ENCODE measurements at places on chromosomes 2 and 18.

DNA sequence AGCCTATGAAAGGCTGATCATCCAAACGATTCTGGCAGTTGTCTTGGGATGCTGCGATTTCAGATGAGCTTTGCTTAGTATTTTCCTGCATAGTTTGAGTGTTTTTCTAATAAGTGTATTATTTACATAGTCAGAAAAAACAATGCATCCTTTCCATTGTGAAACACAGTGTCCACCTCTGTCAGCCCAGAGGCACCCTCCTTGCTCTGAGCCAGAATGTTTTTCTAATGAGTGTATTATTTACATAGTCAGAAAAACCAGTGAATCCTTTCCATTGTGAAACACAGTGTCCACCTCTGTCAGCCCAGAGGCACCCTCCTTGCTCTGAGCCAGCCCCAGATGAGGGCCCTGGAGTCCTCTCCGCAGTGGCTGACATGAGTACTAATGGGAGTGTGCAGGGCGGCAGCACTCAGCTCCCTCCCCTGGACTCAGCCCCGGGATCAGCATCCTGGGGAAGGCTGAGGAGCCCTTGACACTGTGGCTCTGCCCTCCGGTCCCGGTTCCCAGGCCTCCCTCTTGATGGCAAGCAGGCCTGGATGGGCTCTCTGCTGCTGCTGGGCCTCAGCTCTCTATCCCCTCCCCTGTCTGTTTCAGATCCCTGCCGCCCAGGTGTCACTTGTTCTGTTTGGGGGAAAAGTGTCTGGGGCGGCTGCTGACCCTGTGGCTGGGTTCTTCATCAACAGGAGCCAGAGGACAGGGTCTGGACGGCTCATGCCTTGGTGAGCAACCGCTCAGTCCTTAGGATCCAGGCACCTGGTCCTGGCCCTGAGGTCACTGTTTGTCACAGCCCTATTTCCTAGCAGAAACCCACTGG lies 5.9 kb downstream of the MFSD2B start:
- no peak for DNase-seq

- no peak for DNase-seq
Measured at GRCh38 chr2:47226132-47226922, 71.2 kb upstream of the STPG4 start.

GRCh38 chr2:9288233-9288632 lies 81.6 kb downstream of the ASAP2 start:
- no peak for DNase-seq

GRCh38 chr2:190465060-190465459 lies 56.9 kb downstream of the MFSD6 start:
- no peak for DNase-seq

DNA sequence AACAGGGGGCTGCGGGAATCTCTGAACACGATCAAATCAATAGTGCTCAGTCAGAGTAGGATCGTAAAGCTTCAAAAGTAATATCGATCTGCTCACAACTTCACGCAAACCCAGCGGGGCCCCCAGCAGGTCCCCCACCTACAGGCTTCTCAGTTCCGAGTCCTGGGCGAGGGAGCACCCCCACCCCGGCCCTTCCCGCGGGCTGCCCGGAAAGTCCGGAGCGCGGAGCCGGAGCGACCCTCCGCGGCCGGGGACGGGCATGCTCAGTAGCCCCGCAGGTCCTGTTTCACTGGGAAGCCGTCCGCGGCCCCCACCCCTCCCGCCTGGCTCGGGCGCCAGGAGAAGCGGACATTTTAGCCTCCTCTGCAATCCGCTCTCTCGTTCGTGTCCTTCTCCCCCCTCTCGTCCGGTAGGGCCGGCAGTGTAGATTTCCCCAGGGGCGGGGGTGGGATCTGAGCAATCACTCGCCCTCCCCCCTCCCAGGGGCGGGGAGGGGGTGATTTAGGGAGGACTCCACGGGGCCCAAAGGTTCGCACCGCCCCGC lies 3.3 kb upstream of the SPRED2 start:
- no peak for DNase-seq

DNA sequence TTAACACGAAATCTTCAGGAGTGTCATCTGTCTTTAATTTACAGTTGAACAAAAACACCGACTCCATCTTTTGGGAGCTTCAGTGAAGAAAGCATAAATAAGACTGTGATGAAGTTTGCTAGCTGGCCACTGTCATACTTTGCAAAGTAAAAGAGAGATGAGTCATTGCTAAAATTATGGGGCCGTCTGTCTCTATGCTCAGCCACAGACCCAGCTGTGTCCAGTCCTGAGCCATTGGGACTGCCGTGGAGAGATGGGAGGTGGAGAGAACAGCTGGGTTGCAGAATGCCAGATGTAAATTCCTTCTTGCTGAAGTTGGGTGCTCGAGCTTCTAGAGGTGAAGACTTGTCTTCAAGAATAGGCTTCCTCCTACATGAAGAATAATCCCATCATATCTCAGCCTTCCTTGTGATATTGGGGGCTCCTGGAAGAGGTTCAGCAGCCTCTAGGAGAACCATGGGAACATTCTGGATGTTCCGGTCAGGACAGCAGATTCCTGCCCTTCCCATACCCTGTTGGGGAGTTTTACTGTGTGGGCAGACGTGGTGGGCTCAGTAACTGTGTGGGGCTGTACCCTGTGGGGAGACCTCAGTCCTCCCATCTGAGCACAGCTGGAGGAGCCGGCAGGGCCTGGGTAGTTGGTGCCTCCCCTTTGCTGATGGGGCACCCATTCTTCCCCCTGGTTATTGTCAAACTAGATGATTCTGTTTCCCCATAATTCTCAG lies 71.1 kb downstream of the LDLRAD4 start:
- DNase-seq = no peak

GRCh38 chr2:162305901-162306300 lies 12.6 kb downstream of the IFIH1 start:
- DNase-seq = no peak

DNA sequence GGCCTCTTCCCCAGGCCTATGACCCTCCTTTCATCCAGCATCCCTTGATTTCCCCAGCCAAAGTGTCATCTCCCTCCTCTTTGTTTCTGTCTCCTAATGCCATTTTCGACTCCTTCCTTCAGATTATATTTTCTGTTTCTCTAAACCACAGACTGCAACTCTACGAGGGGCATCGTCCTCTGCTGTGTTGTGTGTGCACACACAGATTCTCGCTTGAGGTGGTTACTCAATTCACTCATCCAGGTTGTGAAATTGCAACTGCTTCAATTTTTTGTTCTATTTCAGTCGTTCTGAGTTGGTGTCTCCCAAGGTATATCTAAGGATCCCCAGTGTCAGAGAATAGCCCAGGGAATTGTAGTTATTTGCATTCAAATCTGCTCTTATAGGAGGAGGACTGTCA lies 113.5 kb upstream of the NDUFV2 start:
- no peak for DNase-seq

- no peak for DNase-seq
Measured at GRCh38 chr2:2836343-2837070, 505.4 kb upstream of the MYT1L start.

DNA sequence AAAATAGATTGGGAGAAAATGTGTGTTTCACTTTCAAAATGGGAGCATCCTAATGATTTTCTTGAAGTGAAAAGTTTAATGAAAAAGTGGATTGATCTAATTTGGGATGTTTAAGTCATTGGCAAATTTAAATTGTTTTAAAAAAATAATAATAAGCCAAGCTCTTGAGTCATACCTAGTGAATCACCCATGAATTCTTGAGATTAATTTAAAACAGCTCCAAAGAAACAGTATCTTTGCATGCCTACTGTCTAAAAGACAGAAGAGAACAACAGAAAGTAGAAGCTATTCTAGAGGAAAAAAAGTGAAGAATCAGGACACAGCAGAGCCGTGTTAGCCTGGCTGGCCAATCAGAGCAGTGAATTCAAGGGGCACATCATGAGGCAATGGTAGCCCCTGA lies 7.7 kb downstream of the ACVR1C start:
- DNase-seq = no peak

DNA sequence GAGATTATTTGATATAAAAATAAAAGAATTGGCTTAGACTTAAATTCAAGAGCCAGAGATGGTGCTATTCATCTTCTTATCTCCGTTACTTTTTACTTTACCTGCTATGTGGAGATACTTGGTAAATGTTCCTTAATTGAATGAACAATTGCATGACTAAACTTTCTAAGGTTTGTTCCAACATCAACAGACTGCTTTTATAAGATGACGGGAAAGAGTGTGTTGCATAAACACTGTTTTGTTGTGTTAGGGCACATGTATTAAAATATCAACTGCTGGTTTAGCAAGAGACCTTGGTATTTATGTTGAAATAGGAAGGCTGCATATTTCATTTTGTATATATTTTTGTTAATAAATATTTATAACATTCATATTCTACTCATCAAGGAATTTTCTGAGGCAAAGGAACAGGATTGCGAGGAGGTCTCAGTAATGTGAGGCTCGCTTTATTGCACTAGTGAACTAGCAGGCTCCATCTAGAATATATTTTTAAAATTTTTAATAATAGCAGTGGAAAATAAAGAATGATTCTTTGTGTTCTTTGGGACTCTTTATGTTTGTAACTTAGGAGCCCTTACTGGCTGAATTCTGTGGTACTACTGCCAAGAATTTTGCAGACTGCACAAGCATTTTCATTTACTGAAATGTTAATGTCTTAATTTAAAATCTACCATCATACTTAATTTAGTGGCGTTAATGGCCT lies 10.7 kb upstream of the NFE2L2 start:
- no peak for DNase-seq

GRCh38 chr2:128789776-128790455 lies 471.2 kb upstream of the HS6ST1 start:
- DNase-seq = no peak

DNA sequence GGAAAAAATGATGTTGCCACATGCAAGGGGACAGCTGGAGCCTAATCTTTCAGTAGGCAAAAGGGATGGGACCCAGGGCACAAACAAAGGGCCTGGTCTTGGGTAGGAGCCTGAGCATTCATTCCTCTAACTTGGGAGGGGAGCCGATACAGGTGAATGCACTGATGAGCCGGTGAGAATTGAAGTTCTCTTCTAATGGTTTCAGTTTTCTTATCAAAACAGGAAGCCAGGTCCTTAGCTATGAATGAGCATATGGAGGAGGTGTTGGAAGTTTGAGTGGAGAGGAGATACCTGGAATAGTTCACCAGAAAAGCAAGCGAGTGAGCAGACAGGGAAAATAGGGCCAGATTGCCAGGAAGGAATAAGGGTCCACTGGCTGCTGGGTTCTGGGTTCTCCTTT lies 10.1 kb downstream of the DPP4 start:
- no peak for DNase-seq

DNA sequence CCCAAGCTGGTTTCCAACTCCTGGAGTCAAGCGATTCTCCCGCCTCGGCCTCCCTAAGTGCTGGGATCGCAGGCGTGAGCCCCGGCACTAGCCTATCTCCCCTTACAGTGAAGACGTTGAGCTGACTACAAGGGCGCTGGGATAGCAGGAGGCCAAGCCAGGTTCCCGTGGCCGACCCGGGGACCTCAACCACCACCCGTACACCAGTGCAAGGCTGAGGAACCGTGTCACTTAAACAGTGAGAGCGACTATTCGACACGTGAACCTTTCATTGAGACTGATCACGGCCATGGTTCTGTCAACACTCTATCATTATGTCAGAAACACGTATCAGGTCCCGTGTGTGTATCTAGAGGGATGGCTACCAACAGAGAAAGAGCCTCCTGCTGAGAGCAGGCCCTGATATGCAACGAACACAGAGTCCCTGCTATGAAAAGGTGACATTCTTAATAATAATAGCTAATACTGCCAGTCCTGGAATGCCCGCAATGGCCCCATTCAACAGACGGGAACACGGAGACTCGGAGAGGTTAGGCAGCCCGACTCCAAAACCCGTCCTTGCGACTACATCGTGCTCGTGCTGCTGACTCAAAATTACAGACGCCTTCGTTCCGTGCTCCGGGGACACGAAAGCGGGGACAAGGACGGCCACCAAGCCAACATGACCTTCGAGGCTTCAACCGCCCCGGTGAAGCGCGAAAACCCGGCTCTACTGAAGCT lies 833 bp downstream of the AFG3L2 start:
- DNase-seq = no peak

DNA sequence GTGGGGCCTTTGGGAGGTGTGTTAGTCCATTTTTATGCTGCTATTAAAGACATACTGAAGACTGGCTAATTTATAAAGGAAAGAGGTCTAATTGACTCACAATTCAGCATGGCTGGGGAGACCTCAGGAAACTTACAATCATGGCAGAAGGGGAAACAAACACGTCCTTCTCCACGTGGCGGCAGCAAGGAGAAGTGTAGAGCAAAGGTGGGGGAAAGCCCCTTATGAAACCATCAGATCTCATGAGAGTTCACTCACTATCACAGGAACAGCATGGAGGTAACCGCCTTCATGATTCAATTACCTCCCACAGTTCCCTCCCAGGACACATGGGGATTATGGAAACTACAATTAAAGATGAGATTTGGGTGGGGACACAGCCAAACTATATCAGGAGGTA lies 187.1 kb upstream of the OSR1 start:
- DNase-seq = no peak

Measured in activated naive CD8-positive, alpha-beta T cell treated with anti-CD3 and anti-CD28 coated beads, Interleukin-2, amount 50 U/mL, for 16 hours (primary cell).